ENCODE measurements at places on chromosomes 13 and 19. TPM values are rescaled to one million over a fixed set of nuclear protein-coding genes. Genes with fewer than 3 reads are reported as not detected.

The DKKL1 gene
- 9.9 TPM for total RNA-seq

The SIGLEC8 gene
- total RNA-seq, result not detected

The SWSAP1 gene
- 2.7 TPM for total RNA-seq

The CASP14 gene
- total RNA-seq, result not detected

The ZNF525 gene
- total RNA-seq, result 23.5 TPM

The ZNF541 gene
- 0.81 TPM for total RNA-seq

The PCSK4 gene
- total RNA-seq, result 24.0 TPM

The ZIM2 gene
- total RNA-seq, result not detected

The SLC46A3 gene
- 6.1 TPM for total RNA-seq

GRCh38 chr19:10005632-10006334 is 4.5 kb downstream of the COL5A3 start:
- DNase-seq, result no peak
- no peaks in the 10 kb centered on the region for H3K36me3 ChIP-seq

- H3K27me3 ChIP-seq, result no peaks in the 10 kb centered on the region
- H3K27ac ChIP-seq, result no peak overlapping the region
- H3K4me1 ChIP-seq, result no peaks in the 10 kb centered on the region
- H3K36me3 ChIP-seq, result peaks cover 59% of the 10 kb centered on the region
- H3K4me3 ChIP-seq, result no peak overlapping the region
Measured at GRCh38 chr19:21749090-21749489, 18.3 kb downstream of the ZNF100 start.

DNA sequence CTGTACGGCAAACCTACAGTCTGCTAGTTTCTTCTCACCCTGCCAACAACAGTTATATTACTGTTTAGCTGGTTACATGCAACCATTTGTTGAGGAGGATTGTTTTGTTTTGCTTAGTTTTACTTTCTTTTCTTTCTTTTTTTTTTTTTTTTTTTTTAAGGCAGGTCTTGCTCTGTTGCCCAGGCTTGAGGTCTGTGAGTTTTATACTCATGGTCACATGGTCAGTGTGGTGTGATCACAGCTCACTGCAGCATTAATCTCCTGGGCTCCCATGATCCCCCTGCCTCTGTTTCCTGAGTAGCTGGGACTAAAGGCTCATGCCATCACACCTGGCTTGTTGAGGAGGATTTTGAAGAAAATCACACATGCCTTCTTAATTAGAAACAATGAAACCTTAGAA is 505.6 kb downstream of the GPC5 start:
- no peak overlapping the region for H3K4me3 ChIP-seq
- H3K4me1 ChIP-seq, result peaks cover 7% of the 10 kb centered on the region
- no peak overlapping the region for H3K27ac ChIP-seq
- DNase-seq, result no peak
- H3K36me3 ChIP-seq, result no peaks in the 10 kb centered on the region

DNA sequence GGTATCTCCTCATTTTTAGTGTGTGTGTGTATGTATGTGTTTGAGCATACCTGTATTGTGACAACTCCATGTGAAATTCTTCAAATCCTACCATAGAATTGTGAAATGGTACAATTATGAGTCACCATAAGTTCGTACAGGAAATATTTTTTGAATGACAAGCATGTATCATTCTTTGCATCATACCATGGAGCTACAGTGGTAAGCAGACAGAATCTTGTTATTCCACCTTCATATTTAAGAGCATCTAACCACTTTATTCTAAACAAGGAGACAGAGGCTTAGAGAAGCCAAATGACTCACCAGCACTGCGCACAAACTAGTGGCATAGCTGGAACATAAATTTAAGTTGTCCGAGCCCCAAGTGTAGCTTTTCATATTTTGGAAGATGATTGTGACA is 4.5 kb upstream of the EPSTI1 start:
- H3K36me3 ChIP-seq, result no peaks in the 10 kb centered on the region
- no peak overlapping the region for H3K4me3 ChIP-seq
- H3K27ac ChIP-seq, result peak overlapping the region; percentile 83
- no peak for DNase-seq

- H3K27me3 ChIP-seq, result no peaks in the 10 kb centered on the region
- no peak for DNase-seq
- H3K27ac ChIP-seq, result peak within 1 kb of the TSS; percentile 67
- H3K4me1 ChIP-seq, result peaks cover 53% of the 10 kb centered on the region
- no peaks in the 10 kb centered on the region for H3K36me3 ChIP-seq
Measured at GRCh38 chr19:43780706-43781525, at the start of gene KCNN4. TSS of gene KCNN4 (minus strand) at chr19:43780973. CDS start at chr19:43780861, 112 bp downstream.

GRCh38 chr13:43522788-43523187 is 264.0 kb downstream of the ENOX1 start:
- no peak overlapping the region for H3K4me3 ChIP-seq
- DNase-seq, result no peak
- no peak overlapping the region for H3K27ac ChIP-seq
- H3K36me3 ChIP-seq, result no peaks in the 10 kb centered on the region
- peaks cover 12% of the 10 kb centered on the region for H3K4me1 ChIP-seq

- peak; percentile 41 for DNase-seq
- H3K27ac ChIP-seq, result peak overlapping the region; percentile 97
- peak overlapping the region; percentile 95 for H3K4me3 ChIP-seq
- H3K36me3 ChIP-seq, result peaks cover 9% of the 10 kb centered on the region
Measured at GRCh38 chr19:16628984-16629691, 1.1 kb upstream of the MED26 start.

DNA sequence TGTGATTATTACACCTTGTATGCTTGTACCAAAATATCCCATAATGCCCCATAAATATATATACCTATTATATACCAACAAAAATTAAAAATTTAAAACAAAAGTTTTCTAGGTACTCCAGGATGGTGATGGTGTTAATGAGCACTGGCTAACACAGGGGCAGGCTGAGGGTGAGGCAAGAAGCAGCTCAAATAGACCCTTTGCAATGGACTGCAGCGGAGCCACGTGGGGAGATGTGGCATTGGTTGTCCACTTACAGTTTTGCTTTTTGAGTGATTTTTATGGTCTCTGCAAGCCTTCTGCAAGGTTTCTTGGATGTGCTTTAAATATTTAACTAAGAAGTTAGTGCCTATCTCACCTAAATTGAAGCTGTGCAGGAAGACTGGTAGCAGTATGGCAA is 132.9 kb downstream of the RAP2A start:
- no peak overlapping the region for H3K4me3 ChIP-seq
- no peaks in the 10 kb centered on the region for H3K36me3 ChIP-seq
- H3K27ac ChIP-seq, result no peak overlapping the region
- H3K4me1 ChIP-seq, result peaks cover 24% of the 10 kb centered on the region
- DNase-seq, result no peak

DNA sequence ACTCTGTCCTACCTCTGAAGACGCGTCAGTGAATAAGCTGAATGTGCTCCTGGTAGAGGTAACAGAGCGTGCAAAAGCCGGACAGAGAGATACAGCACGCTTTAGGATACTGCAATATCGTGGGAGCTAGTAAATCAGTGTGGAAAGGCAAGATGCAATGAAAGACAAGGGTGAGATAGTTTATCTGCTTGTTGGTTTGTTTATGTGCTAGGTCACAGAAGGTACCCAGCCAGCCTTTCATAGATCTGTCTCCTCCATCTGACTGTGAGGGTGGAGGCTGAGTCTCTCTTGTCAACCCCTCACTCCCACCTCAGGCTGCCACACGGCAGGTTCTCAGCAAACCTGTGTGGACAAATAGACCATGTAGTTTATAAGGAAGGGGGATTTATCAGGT is 904 bp upstream of the GIPC1 start:
- no peak for DNase-seq
- peaks cover 9% of the 10 kb centered on the region for H3K36me3 ChIP-seq
- peak overlapping the region; percentile 93 for H3K27ac ChIP-seq
- H3K27me3 ChIP-seq, result no peaks in the 10 kb centered on the region

GRCh38 chr19:18941628-18942354 is 774 bp upstream of the HOMER3 start:
- peak overlapping the region; percentile 39 for H3K27ac ChIP-seq
- DNase-seq, result no peak
- H3K27me3 ChIP-seq, result peaks cover 1% of the 10 kb centered on the region
- peaks cover 13% of the 10 kb centered on the region for H3K4me1 ChIP-seq

DNA sequence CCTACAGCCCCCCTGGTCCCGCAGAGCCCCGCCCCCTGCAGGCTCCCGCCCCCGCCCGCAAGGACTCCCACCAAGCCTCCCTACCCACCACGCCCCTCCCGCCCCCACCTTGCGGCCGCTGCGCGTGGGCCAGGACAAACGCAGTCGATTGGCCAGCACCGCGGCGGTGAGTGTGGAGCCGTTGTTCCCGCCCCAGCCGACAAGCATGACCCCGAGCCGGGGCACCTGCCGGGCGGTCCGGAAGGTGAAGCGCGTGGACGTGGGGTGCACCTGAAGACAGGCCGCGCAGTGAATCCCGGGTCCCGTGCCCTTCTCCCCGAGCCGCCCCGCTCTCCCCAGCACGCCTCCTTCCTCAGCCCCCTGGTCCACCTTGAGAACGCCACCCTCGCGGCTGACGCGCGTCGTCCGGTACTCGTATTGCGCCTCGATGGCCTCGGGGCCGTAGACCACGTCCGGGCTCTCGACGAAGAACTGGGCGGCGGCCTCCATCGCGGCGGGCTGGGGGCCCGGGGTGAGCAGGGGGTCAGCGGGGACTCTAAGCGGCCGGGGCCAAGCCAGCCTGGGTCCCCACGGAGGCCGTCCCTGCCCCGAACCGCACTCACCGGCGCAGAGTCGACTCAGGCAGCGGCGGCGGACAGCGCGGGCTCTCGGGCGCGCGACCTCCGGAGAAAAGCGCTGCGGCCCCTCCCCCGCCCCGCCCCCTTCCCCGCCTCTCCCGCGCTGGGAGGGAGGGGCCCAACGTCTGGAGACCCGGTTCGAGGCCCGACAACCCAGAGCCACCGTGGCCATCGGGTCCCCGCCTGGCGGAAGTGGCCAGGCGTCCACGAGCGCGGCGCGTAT is at the start of gene ISYNA1:
Gene ISYNA1 (minus strand): TSS at position 643 of the 840 bp plus-strand sequence. CDS start 154 bp downstream, at position 489.
- peak within 1 kb of the TSS; percentile 75 for H3K4me3 ChIP-seq
- peaks cover 2% of the 10 kb centered on the region for H3K36me3 ChIP-seq
- H3K27ac ChIP-seq, result peak within 1 kb of the TSS; percentile 98
- H3K27me3 ChIP-seq, result no peaks in the 10 kb centered on the region

GRCh38 chr13:52849291-52850071 is 1.0 kb upstream of the PCDH8 start:
- no peaks in the 10 kb centered on the region for H3K36me3 ChIP-seq
- no peak for DNase-seq
- peaks cover 55% of the 10 kb centered on the region for H3K27me3 ChIP-seq

DNA sequence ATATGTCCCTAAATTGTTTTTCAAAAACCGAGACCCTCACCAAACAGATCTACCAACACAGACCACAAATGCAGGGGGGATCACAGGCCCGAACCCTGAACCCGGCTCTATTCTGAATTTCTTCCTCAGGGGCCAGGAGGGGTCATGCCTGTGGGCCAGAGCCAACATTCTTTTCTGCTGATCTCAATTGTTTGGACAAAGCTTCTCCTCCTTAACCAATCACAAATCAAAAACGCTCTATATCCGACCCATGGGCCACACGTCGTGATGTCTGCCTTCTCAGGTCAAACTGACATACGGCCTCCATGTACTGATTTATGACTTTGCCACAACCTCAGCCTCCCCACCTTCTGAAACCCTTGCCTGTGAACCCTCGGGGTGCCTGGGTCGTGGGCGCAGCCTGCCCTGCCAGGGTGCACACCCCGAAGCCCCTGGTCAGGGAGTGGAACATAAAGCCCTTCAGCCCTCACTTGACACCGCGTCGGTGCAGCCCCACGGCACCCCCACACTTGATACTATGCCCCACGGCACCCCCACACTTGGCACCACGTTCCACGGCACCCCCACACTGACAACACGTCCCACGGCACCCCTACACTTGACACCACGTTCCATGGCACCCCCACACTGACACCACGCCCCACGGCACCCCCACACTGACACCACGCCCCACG is 58.4 kb upstream of the C13orf46 start:
- H3K36me3 ChIP-seq, result no peaks in the 10 kb centered on the region
- peaks cover 23% of the 10 kb centered on the region for H3K4me1 ChIP-seq
- H3K27ac ChIP-seq, result peak overlapping the region; percentile 81
- no peak overlapping the region for H3K4me3 ChIP-seq
- no peaks in the 10 kb centered on the region for H3K27me3 ChIP-seq

DNA sequence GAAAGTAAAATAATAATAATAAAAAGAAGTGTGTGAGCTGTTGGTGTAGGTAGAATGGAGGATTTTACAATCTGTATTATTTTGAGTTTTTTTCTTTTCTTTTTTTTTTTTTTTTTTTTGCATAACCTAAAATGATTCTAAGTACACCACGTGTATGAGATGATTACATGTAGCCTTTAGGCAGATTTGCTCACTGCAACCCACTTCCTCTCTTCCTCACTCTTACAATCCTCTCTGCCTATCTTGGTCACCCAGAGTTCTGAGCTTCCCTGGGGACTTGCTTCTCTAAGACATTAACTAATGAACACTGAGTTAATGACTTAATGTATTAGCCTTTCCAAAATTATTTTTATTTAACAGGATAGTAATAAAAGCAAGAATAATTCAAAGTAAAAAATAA is 1169.6 kb downstream of the EFNB2 start:
- H3K4me3 ChIP-seq, result no peak overlapping the region
- peaks cover 28% of the 10 kb centered on the region for H3K4me1 ChIP-seq
- no peaks in the 10 kb centered on the region for H3K36me3 ChIP-seq
- no peak overlapping the region for H3K27ac ChIP-seq

DNA sequence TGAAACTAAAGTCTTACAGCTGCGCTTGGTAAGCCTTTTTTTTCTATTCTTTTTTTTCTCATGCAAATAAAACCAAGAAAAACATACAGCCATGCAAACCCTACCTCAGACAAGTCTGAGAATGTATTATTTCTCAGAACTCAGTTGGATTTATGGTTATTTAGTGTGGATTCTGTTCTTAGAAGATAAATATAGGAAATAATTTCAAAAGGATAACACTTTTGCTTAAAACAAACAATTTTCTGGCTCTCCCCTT is 40.7 kb upstream of the TNFSF11 start:
- H3K36me3 ChIP-seq, result no peaks in the 10 kb centered on the region
- no peaks in the 10 kb centered on the region for H3K4me1 ChIP-seq
- no peak overlapping the region for H3K4me3 ChIP-seq

DNA sequence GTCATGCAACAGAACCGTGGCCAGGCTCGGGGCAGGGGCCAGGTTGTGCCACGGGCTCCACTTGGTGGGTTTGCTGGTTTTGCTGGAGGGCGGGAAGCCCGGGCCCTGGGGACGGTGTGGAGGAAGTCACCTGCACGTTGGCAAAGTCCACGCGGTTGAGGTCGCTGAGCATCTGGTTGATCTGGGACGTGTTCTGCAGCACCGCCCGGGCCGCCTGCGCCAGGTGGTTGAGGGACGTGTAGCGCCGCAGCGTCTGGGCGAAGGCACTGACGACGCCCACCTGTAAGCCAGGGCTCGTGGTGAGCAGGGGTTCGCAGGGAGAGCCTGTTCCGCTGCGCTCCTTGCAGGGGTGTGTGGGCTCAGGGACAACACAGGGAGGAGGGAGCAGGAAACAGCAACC is 24.7 kb upstream of the RANBP3 start:
- H3K4me3 ChIP-seq, result no peak overlapping the region
- no peaks in the 10 kb centered on the region for H3K4me1 ChIP-seq
- no peaks in the 10 kb centered on the region for H3K27me3 ChIP-seq
- H3K36me3 ChIP-seq, result peaks cover 16% of the 10 kb centered on the region
- no peak for DNase-seq
- no peak overlapping the region for H3K27ac ChIP-seq

GRCh38 chr19:32976223-32976805 is 4.3 kb downstream of the FAAP24 start:
- no peak overlapping the region for H3K4me3 ChIP-seq
- no peak overlapping the region for H3K27ac ChIP-seq
- peaks cover 8% of the 10 kb centered on the region for H3K4me1 ChIP-seq
- H3K27me3 ChIP-seq, result no peaks in the 10 kb centered on the region
- peaks cover 10% of the 10 kb centered on the region for H3K36me3 ChIP-seq

GRCh38 chr19:41883463-41883820 is 458 bp downstream of the ARHGEF1 start:
- H3K27me3 ChIP-seq, result peaks cover 37% of the 10 kb centered on the region
- H3K4me1 ChIP-seq, result peaks cover 24% of the 10 kb centered on the region
- peak overlapping the region; percentile 87 for H3K27ac ChIP-seq
- no peaks in the 10 kb centered on the region for H3K36me3 ChIP-seq
- H3K4me3 ChIP-seq, result peak overlapping the region; percentile 93
